ENCODE measurements at places on chromosomes 4 and X.

DNA sequence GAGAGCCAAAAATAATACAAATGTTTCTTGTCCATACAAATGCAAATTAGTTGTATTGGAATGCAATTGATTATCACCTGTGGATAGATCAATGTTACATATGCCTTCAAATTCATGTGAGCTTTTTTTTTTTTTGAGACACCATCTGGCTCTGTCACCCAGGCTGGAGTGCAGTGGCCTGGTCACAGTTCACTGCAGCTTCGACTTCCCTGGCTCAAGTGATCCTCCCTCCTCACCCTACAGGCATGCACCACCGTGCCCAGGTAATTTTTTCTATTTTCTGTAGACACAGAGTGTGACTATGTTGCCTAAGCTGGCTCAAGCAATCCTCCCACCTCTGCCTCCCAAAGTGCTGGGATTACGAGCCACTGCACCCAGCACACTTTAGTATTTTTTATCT is 38.6 kb upstream of the TMEM184C start:
- DNase-seq, result no peak

- DNase-seq, result no peak
These were observed 1.4 kb downstream of the TMLHE start for GRCh38 chrX:155611302-155611701.

DNA sequence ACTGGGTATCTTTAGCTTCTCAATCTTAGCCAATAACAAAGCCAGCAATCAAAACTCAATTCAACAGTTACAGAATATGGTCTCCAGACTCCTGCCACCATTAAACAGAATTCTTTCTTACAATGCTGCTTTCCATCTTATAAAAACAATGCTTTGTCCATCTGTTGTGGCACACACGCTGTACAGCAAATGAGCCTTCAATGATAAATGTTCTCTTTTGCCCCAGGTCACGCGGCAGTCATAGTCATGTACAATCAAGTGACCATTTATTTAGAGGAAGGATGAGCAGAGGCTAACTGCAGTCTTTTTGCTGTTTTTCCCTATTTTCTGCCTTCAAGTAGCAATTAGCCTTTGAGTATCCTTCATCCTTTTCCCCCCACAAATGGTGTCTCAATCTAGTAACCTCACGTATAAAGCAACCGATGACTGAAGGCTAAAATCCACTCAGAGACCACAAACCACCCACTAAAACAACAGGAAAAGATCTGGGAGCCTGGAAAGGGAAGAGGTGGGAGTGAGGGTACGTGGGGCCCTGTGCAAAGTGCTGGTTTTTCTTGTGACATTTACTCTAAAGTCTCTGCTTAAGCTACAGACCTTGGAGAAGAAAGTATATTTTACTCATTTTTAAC is 24.4 kb downstream of the TRIM2 start:
- DNase-seq, result no peak

DNA sequence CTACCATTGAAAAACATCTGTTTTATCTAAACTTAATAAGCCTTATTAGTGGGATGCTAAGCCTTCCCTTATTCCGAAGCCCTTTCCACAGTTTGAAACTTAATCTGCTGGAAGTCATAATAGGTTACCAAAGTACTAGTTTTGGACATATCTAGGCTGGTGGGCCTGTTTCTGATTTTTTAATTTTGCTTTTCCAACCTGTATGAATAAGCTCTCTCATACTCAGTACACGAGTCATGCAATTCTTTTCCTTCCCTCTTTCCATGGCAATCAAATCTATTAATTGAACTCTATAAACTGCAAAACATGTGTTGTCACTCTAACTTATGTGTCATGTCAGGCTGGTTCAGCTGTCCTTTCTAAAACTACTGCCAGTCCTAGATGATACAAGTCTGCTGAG is 91.0 kb downstream of the AMMECR1 start:
- DNase-seq, result no peak

- DNase-seq, result no peak
These were observed 12.0 kb upstream of the KDM5C start for GRCh38 chrX:53237056-53237455.

DNA sequence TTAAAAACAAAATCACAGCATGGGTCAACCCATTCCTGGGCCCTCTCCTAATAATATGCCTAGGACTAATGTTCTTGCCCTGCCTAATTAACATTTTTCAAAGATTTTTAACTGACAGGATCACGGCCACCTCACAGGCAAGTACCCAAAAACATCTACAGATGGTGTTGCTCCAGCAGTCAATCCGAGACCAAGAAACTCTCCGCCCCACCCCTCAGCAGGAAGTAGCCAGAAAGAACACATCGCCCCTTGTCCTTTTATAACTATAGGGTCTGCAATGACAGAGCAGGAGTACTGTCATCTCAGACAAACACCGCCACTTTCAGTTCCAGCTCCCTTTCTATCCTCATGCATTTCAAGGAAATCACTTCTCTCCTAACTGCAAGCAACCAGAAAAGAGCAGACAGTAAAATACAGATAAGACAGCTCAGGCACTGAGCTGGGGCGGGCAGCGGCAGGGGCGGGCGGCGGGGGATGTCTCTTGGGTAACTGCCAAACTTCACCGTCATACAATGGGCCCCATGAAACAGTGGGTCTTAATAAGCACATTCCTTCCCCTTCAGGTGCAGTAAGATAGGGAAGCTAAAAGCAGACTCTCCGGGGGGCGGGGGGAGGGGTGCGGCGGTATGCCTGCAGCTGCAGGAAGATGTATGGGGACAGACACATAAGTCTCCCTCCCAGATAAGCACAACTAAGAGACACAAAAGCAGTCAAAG is 67.4 kb downstream of the ZNF182 start:
- DNase-seq, result peak; percentile 5

DNA sequence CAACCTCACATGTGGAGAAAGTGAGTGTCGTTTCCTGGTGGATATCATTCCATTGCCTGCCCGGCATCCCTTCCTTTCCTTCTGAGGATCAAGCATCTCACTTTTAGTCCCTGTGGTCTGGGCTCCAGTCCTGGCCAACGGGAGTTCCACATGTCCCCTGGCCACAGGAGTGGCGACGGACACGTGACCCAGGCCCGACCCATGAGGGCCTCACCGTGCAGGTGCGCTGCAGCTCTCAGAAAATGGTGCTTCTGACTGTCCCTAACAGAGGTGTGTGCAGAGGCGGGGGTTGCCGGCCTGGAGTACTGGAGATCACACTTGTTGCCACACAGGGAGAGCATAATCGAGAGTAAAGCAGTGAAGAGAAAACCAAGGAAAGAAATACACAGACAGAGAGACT is 476.9 kb upstream of the FRG1 start:
- no peak for DNase-seq

- DNase-seq, result no peak
These were observed 5.2 kb downstream of the POU4F2 start for GRCh38 chr4:146643812-146644401.

- no peak for DNase-seq
These were observed 47.7 kb downstream of the MANBA start for GRCh38 chr4:102713096-102713495.

DNA sequence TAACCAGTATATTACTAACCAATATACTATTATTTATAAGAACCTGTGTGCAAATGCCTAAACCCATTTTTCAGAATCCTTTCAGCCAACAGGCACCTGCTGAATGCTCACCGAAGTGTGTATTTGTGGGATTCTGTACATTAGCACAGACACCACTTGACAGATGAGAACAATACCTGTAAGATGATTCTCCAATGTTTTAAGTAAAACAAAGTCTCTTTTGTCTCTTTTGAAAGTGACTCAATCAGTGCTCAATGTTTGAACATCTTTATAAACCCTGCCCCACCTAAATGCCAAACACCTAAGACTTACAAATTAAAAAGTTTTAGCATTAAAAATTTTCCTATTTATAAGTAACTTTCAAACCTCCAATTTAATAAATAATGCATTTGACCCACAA is 763 bp downstream of the ASB9 start:
- no peak for DNase-seq

DNA sequence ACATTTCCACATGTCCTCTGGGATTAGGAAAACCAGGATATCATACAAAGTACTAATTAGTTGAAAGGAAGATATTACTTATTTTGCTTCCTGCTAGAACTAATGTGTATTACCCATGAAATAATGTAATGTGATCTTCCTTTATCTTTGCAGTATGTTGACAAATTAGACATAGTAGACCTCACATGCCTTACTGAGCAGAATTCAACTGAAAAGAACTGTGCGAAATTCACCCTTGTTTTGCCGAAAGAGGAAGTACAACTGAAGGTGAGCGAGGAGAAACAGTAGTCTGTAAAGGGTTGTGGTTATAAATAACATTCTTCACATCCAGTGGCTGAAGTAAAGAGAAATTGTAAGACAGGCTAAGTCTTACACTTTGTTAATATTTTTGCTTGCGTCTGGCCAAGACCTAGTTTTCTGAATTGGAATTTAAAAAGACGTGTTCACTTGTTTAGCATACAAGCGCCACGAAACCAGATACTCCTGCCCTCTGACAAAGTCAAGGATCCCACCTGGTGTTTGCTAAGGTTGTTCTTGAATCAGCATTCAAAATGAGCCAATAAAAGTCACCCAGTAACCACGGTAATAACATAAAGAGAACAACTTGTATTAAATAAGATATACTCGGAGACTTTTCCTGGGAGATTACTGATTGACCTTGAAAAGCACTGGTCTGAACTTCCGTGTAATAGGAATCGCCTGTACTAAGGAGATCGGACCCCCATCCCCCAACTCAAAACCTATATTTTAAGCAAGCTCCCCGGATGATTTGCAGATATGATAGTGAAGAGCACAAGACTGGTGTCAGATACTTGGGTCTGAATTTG is 16.9 kb downstream of the STAP1 start:
- no peak for DNase-seq

- no peak for DNase-seq
These were observed 171.1 kb upstream of the ANKRD50 start for GRCh38 chr4:124883632-124884031.

DNA sequence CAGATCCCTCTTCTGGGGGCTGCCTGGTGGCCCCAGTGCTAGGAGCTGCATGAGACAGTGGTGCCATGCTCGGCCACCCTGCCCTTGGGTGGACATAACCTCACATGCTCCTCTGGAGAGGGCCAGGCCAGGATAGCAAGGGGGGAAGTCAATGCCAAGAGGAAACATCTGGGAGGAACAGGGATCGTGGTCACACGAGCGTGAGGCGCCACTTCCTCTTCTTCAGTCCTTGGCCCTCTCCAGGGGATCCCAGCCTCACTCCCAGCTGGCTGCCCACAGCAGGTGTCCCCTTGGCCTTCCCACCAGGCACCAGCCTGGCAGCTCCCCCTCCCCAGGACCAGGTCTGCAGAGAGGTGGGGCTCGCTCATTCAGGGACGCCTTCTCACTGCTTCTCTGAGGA is 28.6 kb downstream of the TBC1D14 start:
- no peak for DNase-seq

DNA sequence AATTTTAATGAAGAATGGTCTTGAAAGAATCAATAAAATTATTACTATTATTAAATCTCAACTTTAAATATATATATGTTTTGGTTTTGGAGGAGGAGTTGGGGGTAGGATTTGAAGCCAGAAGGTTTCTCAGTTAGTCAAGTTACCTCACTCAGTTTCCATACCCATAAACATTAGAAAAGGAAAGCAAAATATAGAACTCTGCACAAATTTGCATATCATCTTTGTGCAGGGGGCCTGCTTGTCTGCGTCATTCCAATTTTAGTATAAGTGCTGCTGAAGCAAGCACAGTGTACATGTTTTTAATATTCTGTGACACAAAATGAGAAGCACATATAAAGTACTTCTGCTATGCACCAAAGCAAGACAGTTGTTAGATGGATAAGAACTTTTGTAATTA is 47.5 kb upstream of the SCRG1 start:
- no peak for DNase-seq

DNA sequence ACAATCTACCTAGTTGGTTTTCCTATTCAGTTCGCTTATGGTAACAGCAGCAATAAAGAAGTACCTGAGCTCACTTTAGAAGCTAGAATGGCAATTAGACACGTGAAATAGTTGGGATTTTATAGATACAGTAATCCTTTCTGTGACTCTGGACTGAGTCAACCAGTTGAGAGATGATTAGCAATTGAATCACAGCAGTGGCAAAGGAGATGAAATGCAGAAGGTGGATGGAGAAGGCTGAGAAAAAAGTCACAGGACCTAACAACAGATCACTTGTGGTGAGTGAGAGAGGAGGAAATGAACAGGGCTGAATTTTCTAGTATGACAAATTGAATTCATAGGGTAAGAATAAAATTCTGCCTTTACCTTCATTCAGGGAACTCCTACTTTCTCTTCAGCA is 197.1 kb upstream of the MAGEB18 start:
- DNase-seq, result no peak

DNA sequence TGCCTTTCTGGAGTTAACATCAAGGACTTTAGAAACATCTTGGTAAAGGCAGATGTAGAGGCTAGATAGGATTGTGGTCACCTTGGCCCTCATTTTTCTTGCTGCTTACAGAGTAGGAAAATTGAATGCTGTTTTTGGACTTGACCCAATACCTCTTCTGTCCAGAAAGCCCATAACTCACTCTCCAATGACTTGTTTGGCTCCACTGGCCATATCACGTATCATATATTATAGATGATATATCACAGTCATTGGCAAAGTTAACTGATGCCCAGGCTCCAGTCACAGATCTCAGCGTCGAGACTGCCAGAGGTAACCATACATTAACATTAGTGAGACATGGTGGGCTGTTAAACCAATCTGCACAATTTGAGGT is 88.1 kb upstream of the PLAC1 start:
- no peak for DNase-seq

DNA sequence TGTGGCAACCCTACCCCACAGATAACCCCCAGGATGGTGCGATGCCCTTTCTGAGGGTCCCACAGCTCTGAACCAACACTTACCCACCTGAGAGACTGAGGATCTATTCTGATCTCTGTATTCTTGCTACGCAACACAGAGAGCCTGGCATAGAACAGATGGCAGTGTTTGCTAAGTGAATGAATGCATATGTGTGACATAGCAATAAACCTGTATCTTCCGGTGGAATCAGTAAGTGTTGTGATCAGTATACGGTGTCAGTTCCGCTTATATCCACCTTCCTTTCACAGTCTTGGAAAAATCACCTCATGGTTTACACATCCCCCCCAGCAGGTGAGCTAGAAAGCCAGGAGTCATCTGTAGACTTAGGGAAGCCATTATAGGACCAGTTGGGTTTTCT is 5.9 kb upstream of the HSD17B10 start:
- no peak for DNase-seq

GRCh38 chr4:140876615-140877364 is 120.6 kb upstream of the TBC1D9 start:
- DNase-seq, result no peak
